ENCODE measurements at places on chromosomes 4 and X.

- no peak for DNase-seq
Observed at GRCh38 chrX:12278151-12278550, 139.9 kb downstream of the FRMPD4 start.

DNA sequence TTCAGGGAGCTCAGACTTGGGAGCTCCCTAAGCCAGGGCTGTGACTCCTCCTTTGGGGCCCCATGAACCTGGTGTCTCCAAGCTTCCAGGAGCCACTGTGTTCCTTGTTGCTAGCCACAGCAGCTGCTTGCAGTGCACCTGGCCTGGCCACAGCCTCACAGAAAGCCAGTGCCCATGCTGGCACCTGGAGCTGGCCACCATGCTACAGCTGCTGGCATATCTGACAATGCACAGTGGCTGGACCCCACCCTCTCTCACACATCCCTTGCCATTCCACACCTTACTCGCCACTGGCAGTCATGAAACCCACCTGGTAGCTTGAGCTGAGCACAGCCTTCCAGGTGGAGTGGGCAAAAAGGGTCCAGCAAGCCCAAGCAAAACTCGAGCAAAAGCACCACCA, 441.7 kb downstream of the ARAP2 start:
- DNase-seq = no peak

- no peak for DNase-seq
Observed at GRCh38 chr4:170662250-170662649, 572.5 kb upstream of the AADAT start.

DNA sequence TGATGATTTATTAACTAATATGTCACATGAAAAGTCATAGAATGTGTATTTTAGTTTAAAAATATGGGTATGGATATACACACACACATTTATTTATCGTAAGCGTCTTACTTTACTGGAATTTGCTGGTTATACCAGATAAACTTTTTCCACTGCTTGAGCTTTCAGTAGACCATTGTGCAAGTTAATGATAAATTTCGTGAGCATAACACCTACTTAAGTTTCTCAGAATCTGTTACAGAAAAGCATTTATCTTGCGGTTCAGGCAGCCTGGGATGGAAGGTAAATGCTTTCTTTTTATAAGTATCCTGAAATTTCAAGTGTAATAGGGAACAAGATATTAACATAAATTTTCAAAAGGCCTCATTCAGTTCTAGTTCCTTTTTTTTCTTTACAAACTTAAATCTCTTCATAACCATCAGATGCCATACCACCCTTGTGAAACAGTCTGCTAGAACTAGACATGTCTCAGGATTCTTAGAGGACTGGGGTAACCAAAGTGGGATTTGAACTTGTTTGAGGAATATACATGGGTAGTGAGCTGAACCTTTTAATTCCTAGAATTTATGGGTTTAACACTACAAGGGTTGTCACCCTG, 27.7 kb downstream of the ATP7A start:
- DNase-seq = no peak

DNA sequence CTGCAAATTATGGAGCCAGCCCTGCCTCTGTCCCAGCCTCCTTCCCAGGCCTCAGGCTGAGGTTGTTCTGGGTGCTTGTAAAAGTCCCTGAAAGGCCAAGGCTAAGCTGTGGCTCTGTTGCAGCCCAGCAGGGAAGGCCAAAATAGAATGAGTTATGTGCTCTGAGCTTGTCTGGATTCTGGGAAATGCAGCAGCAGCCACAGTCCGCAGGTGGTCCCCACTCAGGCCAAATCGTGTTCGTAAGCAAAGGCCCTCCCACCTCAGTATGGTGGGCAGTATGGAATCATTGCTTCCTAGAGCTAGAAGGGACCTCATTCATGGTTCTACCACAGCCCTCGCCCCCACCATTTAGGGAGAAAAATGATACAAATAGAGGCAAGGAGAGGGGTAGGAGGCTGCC, 4.7 kb upstream of the TCEAL1 start:
- DNase-seq = no peak

GRCh38 chr4:81508411-81509185, 36.9 kb upstream of the RASGEF1B start:
- DNase-seq = no peak

DNA sequence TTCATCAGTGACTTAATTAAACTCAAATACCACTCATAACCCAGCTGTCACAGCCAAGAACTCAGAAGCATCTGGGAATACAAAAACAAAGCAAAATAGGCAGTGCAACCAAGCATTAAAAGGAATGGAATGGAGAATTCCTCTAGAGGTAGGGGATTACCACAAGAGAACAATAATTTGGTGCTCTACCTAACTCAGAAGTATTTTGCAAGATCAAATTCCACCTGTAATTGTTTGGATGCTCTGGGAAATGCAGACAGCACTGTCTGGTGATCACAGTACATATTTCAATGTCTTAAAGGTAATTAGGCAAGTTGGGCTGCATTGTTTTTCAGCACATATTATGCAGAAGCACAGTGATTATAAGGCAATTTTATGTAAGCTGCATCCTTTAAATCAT, 547.5 kb downstream of the TRAM1L1 start:
- no peak for DNase-seq

Measured in AG10803 (cell line).